ENCODE measurements at places on chromosomes 2 and 18.

DNA sequence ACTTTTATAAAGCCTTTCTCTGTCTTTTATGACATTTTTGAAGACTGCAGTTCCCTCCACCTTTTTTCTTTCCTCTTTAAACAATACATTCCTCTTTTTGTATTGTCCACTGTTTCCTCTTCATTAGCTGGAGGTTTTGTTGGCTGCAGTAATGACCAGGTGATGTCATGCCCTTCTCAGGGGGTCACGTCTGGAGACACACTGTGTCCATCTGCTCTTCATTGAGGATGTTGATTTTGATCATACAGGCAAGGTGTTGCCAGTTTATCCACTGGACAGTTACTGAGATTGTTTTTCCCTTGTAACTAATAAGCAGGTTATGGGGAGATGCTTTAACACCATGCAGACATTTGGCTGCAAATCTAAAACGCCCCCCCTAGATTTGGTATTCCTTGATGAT, 19.8 kb downstream of the ZNF407 start:
- no peak overlapping the region for H3K27ac ChIP-seq
- H3K4me1 ChIP-seq = no peaks in the 10 kb centered on the region
- no peak for DNase-seq
- no peak overlapping the region for H3K4me3 ChIP-seq
- no peaks in the 10 kb centered on the region for H3K36me3 ChIP-seq
- H3K27me3 ChIP-seq = no peaks in the 10 kb centered on the region

GRCh38 chr2:71154798-71155197, 24.4 kb downstream of the MPHOSPH10 start:
- H3K36me3 ChIP-seq = peaks cover 4% of the 10 kb centered on the region
- H3K4me1 ChIP-seq = peaks cover 13% of the 10 kb centered on the region
- H3K4me3 ChIP-seq = no peak overlapping the region
- no peak overlapping the region for H3K27ac ChIP-seq
- DNase-seq = no peak

DNA sequence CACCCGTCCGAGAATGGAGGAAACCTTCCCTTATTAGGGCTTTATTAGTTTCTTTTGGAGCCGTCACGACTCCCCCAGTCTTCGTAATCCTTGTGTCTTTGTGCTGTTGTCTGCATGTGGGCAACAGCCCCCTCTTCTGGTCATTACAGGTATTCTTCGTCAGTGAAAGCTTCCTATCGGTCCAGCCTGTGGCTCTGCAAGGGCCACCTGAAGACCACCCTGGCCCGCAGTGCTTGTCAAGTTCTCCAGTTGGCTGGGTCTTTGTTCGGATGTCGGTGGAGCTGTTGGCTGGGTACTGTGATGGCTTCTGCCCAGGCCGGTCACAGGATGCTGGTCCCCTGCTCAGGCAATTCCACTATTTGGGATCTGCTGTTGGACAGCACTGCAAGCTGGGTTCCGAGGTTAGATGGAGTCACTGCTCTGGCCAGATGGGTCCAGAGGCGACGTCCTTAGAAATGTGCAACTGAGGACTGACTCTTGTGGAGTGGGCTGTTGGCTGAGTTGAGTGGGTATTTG, 19.2 kb downstream of the E2F6 start:
- H3K36me3 ChIP-seq = peaks cover 68% of the 10 kb centered on the region
- H3K4me1 ChIP-seq = no peaks in the 10 kb centered on the region
- DNase-seq = no peak

DNA sequence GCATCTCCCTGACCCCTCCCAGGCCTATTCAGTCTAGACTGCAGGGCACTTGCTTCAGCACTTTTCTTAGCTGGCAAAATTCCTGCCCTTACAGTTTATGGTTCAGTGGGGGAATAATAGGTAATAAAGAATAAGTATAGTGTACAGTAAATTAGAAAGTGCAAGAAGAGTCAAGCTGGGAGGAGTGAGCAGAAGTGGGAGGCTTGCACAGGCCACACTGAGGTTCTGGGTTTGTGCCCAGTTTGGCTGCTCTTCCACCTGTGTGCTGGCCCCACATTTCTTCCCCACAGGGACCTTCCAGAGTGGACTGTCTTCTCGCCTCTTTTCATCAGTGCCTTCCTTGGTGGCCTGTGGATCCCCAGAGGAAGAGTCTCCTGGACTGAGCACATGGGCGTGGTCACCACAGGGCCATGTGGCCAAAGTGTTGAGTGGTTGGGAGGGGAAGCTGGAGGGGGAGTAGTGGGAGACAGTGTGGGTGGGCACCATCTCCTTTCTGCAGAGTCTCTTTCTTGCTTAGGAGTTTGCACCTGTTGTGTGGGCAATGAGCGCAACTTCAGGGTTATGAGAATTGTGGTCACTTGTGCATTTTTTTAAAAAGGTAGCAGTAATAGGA, 128.6 kb upstream of the ZSWIM2 start:
- H3K36me3 ChIP-seq = no peaks in the 10 kb centered on the region
- H3K27ac ChIP-seq = no peak overlapping the region
- H3K4me3 ChIP-seq = no peak overlapping the region
- DNase-seq = peak; percentile 23

- H3K27me3 ChIP-seq = no peaks in the 10 kb centered on the region
- H3K27ac ChIP-seq = no peak overlapping the region
- H3K36me3 ChIP-seq = no peaks in the 10 kb centered on the region
- no peak overlapping the region for H3K4me3 ChIP-seq
- H3K4me1 ChIP-seq = no peaks in the 10 kb centered on the region
These were observed 100.6 kb downstream of the CMPK2 start for GRCh38 chr2:6764968-6765723.

- no peak overlapping the region for H3K4me3 ChIP-seq
- no peaks in the 10 kb centered on the region for H3K27me3 ChIP-seq
- DNase-seq = no peak
- H3K36me3 ChIP-seq = peaks cover 6% of the 10 kb centered on the region
These were observed 5.0 kb downstream of the MGAT5 start for GRCh38 chr2:134258684-134259388.

DNA sequence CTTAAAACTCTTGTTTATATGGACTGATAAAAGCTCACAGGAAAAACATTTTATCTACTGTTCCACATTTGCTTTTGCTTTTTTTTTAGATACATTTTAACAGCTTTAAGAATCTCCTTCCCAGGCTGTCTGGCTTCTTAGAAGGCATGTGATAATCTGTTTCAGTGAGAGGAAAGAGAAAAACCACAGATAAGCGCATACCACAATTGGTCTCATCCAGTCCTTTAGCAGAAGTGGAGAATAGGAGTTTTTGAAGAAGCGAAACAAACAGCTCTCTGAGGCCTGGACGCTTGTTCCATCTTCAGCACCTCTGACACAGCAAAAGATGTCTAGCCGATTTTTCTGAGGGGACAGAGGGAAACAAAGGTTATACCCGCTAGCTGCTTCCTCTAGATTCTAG, 37.6 kb downstream of the RMC1 start:
- no peak overlapping the region for H3K4me3 ChIP-seq
- H3K27me3 ChIP-seq = no peaks in the 10 kb centered on the region
- peaks cover 96% of the 10 kb centered on the region for H3K36me3 ChIP-seq
- H3K27ac ChIP-seq = no peak overlapping the region

DNA sequence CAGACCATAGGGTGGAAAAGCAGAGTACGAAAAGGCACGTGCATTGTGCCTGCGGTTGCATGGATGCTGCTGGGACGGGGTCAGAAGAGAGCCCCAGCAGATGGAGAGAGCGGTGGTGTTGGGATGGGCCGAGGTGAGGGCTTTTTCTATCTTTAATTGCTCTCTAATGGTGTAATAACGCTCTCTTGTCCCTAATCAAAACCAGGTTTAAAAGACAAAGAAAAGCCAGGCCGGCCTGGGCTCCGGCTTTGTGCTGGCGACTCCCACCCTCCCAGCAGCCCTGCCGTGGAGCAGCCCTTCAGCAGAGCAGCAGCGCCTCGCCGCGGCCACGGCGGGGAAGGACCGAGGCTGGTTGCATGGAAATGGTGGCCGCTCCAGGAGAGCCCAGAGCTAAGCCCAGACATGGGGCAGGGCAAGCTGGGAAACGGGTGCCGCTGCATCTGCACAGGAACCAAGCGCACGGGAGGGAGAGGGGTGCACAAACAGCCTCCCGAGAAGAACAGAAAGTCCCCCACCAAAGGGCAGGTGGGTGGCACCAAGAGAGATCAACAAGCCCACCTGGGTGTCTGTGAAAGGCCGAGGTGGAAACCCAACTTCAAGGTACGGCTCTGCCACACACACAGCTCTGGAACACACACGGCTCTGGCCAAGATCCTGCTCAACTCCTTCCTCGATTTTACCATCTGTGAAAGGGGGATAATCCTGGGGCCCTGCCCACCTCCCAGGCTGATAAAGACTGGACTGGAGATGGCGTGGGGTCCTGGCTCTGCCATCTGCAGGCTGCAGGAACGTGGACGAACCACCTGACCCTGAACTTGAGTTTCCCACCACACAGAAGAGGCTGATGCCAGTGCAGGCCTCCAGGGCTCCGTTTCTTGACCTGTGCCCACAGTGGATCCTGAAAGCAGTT, 15.0 kb downstream of the HS1BP3 start:
- peak overlapping the region; percentile 64 for H3K27ac ChIP-seq
- H3K4me1 ChIP-seq = peaks cover 44% of the 10 kb centered on the region
- H3K4me3 ChIP-seq = no peak overlapping the region
